ENCODE measurements at places on chromosomes 13 and 19.

- no peak for DNase-seq
These were observed 94.6 kb downstream of the CCNA1 start for GRCh38 chr13:36526897-36527296.

- no peak for DNase-seq
These were observed 161.6 kb downstream of the PAN3 start for GRCh38 chr13:28299916-28300315.

- no peak for DNase-seq
These were observed 2.3 kb upstream of the PROZ start for GRCh38 chr13:113155982-113156655.

DNA sequence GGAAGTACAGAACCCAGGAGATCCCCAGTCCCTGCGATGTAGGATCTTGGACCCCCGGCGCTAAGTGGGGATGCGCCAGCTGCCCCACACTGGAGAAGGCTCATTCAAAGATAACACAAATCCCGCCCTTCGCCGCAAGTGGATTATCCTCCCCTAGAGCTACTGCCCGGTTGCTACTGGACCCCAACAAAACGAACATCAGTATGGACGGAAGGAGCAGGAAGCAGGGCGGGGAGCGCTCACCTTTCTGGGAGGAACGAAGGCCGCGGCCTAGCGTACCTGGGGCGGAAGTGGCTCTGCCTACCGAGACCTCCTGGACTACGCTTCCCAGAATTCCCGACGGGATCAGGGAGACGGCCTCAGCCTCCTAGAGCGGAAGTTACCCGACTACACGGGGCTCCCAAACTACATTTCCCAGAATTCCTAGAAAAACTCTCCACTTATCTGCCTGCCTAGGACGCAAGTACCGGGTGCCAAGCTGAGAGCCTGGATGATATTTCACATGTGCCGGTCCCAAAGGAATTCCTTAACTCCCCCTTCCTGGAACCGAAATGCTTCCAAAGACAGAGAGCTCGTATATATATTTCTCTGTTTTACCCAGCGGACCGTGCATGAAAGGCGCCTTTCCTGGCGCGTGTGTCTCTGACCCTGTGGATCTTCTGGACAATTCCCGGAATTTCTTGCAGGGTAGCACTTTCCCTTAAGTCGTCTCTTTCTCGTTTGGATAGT, at the start of gene ZNF112:
TSS of gene ZNF112 (minus strand) at position 298 of the 729 bp plus-strand sequence. CDS start 16,141 bp downstream, outside the sequence.
- DNase-seq = no peak

DNA sequence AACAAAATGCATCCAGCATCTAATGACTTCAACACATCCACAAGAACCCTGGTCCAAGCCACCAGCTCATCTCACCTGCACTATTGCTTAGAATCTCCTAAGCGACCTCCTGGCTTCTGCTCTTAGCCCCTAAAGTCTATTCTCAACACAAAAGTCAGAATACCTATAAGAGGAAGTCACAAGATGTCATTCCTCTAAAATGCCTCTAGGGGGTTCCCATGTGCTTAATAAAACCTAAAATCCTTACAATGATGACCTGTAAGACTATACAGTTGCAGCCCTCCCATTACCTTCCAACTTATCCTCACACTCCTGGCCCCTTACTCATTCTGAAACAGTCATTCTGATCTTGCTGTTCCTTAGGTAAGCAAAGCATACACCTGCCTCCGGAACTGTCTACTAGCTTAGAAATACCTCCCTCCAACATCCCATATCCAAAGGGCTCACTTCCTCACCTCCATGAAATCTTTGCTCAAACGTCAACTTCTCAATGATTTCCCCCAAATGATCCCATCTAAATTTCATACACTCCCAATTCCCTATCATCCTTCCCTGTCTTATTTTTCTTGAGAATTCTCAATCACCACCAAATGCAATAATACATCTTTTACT, 10.0 kb downstream of the ATP7B start:
- DNase-seq = no peak

- no peak for DNase-seq
These were observed 5.3 kb downstream of the RNASEH2B start for GRCh38 chr13:50914848-50915247.

DNA sequence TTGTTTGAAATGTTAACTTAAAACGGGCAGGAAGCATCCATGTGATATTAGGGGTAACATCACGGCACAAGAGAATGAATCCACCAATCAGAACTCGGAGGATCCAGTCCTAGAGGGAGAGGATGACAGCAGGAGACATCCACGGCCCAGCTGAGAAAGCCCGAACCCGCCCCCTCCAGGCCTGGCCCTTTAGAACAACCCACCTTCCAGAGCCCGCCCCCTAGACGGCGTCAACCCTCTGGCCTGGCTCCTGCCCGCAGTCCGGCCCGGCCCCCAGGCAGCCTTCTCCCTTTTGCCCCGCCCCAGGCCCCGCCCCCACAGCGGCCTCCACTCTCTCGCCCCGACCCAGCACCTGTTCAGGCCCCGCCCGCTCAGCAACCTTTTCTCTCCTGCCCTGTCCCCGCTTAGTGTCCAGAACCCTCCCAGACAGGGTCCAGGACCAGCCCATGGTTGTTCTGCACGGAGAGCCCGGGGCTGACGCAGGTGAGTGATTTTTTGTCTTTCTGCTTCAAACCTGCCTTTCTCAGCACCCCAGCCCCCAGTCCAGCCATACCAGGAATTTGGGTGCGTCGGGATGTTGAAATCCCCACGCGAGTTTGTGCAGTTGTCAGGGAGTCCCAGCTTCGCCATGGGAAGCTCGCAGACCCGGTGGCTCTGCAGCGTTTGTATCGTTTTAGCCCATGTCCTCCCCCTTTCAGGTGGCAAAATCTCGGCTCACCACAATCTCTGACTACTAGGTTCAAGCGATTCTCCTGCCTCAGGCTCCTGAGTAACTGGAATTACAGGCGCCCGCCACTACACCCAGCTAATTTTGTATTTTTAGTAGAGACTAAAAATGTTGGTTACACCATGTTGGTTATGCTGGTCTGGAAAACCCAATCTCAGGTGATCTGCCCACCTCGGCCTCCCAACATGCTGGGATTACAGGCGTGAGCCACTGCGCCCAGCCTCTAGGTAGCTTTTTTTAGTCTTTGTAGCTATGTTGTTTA, 16.1 kb downstream of the ZNF816 start:
- no peak for DNase-seq

- no peak for DNase-seq
These were observed 224.7 kb downstream of the GGACT start for GRCh38 chr13:100363874-100364273.

GRCh38 chr13:112947796-112948195, 21.2 kb upstream of the MCF2L start:
- DNase-seq = no peak

DNA sequence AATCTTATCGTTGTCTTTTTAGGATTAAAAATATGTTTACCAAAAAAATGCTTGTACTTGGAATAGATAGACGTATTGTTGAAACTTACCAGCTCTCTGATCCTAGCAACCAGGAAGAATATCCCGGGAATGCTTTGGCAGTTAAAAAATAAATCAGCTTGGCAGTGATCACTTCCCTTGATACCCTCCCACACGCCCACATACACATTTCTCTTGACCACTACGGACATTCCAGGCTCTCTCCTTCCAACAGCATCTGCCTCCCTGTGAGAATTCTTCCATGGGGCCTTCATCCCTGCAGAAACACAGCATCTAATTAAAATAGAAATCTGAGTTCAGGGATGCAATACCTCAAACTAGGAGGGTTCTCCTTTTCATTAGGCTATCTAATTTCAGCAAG, 57.9 kb downstream of the THSD1 start:
- DNase-seq = no peak

DNA sequence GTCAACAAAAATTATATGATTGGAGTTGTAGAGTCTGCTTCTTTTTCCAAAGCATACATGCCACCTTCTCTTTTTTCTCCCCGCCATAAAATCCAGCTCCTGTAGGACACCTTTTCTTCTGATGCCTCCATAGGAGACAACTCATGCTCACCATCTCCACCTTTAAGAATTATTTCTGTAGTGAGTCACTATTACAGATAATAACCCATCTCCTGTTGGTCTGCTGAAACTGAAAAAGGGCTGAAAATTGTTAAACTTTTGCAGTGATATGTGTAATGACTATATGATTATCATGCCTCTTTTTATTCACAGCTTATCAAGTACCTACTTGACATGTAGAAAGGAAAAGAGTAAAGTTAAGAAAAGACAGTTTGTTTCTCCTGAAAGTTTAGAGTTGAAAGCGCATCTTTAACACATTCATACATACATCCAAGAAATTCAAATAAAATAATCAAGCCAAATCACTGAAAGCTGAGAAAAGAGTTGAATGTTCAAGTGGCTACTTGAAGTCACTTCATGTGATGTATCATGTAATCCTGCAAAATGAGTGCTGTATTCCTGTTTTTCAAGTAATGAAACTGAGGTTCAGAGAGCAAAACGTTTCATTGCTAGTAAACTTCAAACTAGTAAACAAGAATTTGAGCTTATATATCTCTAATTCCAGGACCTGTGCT, 35.5 kb upstream of the LPAR6 start:
- no peak for DNase-seq

- no peak for DNase-seq
These were observed 935.9 kb downstream of the EFNB2 start for GRCh38 chr13:105599477-105600037.

DNA sequence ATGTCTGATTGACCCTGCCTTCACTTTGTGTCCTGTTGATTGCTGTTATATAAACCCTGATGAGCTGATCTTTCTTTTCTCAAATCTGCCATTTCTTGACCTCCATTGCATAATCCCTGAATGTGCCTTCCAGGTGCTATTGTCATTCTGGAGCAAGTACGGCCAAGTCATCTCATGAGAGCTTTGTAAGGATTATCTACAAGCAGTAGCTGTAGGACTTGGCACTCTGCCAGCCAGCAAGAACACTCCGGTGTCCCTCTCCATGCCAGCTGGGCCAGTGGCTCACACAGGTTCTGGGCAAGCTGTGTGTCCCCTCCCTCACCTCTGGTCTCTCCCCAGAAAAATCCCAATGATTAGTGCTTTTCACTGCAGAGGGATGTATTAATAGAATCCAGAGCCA, 348.1 kb downstream of the FOXO1 start:
- no peak for DNase-seq

- no peak for DNase-seq
These were observed 87.8 kb downstream of the ANKRD10 start for GRCh38 chr13:110826861-110827672.

- no peak for DNase-seq
These were observed 34.9 kb downstream of the IRS2 start for GRCh38 chr13:109751477-109751876.

DNA sequence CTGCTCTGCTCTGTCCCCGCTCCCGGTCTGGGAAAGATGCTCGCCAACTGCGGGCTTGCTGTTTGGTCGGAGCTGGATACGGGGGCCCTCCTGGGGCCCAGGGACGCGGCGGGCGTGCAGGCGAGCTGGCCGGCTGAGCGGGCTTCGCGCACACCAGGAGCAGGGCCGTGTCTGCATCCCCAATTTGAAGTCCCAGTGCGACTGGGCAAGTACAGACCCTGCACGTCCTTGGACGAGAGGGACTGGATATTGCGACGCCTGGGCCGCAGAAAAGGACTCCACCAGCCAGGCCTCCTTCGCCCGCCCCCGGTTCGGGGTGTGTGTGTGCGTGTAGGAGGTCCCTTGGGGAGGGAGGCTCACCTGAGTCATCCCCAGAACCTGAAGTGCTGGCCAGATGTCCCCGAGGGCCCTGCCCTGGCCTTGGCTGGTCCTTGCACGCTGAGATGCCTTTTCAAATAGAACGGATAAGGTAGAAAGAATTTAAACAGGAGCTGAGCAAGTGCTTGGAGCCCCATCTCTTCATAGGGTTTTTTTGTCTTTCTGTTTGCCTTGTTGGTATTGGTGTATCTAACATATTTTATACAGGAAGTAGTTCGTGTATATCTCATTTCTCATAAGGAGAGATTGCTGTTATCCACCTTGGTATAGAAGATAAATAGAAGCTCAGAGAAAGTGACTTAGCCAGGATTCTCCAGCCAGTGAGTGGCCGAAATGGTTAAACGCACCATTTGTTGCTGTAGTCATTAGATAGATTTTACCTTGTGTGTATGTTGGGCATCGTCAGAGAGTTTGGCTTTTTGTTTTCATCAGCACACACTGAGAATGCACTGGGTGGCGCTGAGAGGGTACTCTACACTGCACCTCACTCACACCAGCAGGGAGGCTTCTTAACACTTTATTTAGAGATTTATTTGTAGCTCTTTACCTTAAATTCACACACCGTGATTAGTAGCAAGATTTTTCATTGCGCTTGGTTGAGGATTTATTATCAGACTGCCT, 1.1 kb downstream of the NAXD start:
- no peak for DNase-seq

- DNase-seq = no peak
These were observed 273.1 kb downstream of the KLF12 start for GRCh38 chr13:73861136-73861535.

DNA sequence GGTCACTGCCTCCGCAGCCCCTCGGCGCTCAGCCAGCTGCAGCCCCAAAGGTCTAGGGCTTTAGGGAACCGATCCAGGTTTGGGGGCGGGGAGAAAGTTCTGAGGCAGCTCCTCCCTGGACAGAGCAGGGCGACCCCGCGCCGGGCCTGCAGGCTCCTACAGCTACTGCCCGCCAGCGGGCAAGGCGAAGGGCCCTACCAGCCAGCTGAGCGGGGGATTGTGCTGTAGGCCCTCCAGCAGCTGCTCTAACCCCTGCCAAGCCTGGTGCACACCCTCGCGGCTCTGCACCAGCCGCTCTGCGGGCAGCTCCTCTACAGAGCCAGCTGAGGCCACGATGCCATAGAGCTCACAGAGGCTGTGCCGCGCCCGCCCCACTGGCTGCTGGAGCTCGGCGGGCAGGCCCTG, 14.0 kb downstream of the PLIN4 start:
- DNase-seq = no peak

GRCh38 chr13:35164324-35164932, 222.4 kb downstream of the NBEA start:
- no peak for DNase-seq

GRCh38 chr13:110006304-110006703, 219.9 kb upstream of the IRS2 start:
- no peak for DNase-seq

DNA sequence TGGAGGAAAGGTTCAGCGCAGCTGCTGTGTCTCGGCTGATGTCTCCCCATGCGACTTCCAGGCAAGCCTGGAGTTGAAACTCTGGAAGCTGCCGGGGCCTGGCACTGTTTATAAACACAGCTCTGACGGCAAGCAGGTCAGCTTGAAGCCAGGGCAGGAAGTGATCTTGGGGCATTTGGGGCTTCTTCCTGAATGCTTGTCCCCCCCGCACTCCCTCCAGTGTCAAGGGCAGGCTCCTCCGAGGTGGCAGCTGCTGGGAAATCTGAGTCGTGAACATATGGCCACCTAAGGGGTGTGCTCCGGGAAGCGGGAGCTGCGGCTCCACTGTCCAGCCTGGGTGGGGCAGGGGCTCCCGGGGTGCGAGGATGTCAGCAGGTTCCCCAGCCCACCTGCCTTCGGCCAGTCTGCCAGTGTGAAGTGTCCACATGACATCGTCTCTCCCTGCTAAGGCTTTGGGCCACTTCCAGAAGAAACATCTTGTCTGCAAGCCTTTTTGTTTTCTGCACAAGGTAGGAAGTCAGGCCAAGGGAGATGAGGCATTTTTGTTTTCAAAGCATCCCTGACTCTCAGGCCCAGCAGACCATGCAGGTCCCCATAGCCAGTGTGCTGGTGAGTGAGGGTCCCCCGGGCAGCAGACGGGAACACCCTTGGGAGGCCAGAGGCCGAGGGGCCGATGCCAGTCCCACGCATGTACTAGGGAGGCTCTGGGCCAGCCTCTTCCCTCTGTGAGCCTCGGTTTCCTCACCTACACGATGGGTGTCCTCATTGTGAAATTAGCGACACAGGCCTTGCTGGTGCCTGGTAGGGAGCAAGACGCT, 2.7 kb downstream of the PIAS4 start:
- no peak for DNase-seq

- DNase-seq = no peak
These were observed 218.9 kb upstream of the MAB21L1 start for GRCh38 chr13:35695448-35695770.
